ENCODE measurements at places on chromosomes 7 and 10.

GRCh38 chr10:123777881-123778280, 111.7 kb downstream of the GPR26 start:
- DNase-seq: no peak

DNA sequence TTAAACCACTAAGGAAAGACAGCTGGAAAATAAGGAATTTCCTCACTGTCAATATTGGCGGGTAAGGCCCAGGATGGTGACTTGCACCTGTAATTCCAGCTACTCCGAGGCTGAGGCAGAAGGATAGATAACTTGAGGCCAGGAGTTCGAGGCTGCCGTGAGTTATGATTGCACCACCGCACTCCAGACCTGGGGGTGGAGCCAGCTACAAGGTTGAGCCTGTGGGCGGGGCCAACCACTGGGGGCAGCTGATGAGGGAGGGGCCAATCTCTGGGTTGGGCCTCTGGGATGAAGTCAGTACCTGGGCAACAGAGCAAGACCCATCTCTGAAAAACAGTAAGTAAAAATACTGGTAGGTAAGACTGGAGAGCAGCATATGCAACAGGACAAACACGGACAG, 80.1 kb upstream of the ADO start:
- no peak for DNase-seq

- DNase-seq: no peak
Measured at GRCh38 chr10:43228783-43229207, 38.1 kb downstream of the RASGEF1A start.

GRCh38 chr7:129643550-129644170, 32.1 kb downstream of the NRF1 start:
- DNase-seq: no peak

DNA sequence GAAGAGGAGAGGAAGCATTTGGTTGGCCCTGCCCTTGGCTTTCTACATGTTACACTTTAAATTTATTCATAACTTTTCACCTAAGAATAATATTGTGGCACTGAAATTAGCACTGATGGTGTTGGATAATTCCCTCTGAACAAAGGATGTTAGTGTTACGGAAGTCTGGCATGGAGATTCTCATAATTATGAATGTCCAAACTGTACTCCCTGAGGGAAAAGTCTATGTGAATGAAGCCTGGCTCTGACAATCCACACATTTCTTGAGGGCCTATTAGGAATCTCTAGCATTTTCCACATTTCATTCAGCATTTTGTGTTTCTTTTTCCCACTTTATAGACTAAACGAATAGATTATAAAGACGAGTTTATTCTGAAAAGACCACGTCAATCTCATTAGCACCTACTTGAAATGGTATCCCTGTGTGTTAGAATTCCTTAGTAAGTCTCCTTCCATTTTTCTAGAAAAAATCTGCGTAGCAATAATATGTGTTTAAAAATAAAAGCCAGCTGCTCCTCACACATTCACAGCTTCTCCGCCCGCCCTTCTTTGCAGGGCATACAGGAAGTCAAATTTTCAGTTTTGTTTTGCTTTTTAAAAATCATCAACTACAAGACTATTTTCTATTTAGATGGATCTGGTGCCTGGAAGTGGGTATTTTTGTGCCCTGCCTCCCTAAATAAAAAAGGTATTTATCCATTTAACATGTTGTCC, 131.8 kb upstream of the PALS2 start:
- DNase-seq: no peak

DNA sequence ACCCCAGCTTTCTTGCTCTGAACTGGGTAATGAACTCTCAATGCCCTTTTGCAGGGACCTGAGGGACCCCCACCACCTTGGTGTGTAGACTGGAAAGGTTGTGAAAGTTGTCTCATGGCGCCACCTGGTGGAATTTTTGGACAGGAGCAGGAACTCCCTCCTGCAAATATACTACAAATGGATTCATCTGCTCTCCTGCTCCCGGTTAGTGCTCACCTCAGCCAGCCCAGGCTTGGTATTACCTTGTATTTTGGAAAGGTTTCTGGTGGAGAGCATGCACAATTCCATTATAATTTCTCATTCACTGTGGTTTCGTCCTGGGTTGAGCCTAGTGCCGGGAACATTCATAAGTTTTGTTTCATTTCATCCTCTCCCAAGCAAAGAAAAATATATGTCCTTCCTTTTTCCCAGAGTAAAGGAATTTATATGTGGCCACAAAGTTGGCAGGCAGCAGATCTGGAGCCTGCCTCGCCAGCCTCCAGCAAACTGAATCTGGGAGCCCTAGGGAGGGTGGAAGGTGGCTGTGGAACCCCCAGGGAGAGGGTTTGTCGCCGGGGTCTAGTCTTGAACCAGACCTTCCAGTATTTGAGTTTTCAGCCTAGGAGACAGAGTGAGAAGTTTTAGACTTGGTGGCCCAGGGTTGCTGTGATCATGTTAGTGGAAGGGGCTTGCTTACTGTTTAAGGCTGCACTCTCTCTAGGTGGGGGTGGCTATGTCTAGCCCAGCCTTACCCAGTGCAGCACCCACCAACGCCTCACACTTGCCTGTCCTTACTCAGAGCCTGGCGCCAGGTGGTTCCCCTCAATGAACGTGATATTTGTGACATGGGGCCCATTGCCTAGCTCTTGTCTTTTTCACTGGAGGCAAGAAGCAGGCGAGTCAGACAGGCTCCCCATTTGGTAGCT, 9.5 kb downstream of the FAM241B start:
- peak; percentile 71 for DNase-seq

DNA sequence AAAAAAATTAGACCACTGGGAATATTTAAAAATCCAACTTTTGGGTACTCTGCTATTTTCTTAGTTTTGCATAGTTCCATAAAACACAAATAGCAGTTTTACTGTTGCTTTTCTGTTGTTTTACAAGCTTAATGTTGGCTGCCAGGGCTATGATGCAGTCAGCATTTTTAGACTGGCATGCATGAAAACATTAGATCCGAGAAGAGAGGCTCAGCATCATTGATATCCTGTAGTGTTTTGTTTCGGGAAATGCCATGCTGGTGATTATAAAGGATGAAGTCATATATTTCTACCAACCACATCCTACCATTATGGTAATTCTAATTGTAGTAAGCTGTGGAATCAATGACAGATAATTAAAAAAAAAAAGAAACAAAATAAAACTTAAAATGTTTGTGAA, 104.6 kb downstream of the MBL2 start:
- DNase-seq: no peak

GRCh38 chr7:41038211-41038610, 664.7 kb downstream of the INHBA start:
- no peak for DNase-seq

DNA sequence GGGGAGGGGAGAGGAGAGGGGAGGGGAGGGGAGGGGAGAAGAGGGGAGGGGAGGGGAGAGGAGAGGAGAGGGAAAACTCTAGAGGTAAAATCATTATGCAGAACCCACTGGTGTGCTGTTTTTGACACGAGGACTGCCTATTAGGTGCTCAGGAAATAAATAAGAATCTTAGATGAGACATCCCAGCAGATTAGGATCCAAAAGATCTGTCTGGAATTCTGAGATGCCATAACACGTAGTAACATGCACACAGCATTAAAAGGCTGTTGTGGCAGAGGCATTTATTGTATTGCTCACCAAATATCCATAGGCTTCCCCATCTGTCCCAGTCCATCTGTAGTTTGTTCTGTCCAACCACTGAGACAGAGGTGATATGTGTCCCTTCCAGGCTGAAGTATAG, 40.8 kb upstream of the KMT2E start:
- no peak for DNase-seq

DNA sequence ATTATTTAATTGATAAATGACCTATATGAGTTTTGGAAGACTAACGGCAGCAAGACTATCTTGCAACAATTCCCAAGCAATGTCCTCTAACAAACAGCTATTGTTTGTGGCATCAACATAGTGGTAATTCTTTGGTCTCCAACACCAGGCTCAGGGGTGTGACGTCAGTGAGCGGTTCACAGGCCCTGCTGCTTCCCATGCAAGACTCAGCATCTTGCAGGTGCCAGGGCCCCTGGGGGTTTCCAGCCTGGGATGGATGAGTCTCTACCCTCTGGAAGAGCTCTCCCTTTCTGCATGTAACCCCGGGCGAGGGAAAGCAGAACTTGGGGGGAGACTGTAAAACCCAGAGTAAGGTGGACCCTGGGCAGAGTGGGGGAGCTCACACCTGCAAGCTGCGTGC, 164.7 kb downstream of the ACTR3B start:
- no peak for DNase-seq

GRCh38 chr10:1393481-1393880, 337.3 kb downstream of the WDR37 start:
- no peak for DNase-seq

DNA sequence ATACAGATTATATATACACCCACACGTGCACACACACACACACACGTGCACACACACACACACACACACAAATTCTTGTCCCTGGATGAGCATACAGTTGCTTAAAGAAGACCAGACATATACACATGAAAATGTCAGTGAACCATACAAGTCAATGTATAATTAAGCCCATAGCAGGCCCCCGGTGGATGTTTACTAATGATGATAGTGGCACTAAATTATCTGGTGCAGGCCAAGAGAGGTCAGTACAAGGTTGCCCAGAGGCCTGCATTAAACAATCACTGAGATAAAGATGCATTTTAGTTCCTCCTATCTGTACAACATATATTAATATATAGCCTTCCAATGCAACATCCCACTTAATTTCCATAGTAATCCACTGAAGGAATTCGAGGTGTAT, 860.5 kb downstream of the LRMDA start:
- DNase-seq: no peak

DNA sequence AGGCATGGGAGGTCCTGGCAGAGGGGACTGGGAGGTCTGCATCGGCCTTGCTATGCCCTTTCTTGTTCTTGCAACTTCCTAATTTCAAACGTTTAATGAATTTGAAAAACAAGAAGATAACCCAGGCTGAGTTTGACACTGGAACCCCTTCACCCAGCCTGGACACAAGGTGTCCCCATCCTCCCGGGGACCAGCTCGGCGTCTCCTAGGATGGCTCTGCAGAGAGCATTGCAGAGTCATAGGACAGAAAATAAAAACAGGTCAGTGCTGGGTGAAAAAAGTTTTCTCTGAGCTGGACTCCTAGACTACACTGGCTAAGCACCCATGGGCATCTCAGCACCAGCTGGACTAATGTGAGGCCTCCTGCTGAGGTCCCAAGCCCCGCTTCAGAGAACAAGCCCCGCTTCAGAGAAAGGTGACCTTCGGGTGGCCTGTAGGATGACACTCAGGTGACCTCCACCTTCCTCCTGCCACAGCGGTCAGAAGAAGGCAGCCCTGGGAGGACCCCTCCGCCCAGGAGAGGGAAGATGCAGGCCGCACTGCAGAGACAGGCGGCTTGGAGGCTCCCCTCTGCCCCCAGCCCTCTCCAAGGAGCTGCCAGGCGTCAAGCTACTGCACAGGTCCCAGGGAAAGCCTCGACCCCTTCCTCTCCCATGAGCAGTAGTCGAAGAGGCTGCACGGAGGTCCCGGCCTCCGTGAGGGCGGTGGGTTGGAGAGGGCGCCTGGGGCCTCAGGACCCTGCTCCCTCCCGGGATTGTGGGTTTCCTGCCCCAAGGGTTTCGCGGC, 9.3 kb upstream of the UNCX start:
- no peak for DNase-seq

GRCh38 chr10:4479342-4479741, 346.7 kb upstream of the AKR1E2 start:
- DNase-seq: no peak

GRCh38 chr7:140036224-140036962, 26.4 kb downstream of the PARP12 start:
- DNase-seq: no peak

- DNase-seq: no peak
Measured at GRCh38 chr10:117112220-117112619, 25.9 kb downstream of the VAX1 start.

DNA sequence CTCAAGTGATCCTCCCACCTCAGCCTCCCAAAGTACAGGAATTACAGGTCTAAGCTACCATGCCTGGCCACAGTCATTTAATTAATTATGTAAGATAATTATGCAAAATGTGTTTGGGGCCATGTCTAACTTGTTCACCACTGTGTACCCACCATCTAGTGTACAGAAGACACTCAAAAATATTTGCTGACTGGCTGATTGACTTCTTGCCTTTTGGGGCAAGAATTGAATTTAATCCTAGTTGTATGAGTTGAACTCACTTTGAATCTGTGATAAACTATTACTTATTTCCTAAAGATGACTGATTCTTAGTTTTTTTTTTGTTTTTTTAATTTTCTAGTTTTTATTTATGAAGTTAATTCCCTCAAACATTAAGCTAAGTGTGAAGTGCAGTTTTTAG, 15.8 kb upstream of the ZC3HAV1L start:
- DNase-seq: no peak

Data from activated CD4-positive, alpha-beta T cell treated with anti-CD3 and anti-CD28 coated beads, Interleukin-2, amount 50 U/mL, for 1 hour (primary cell).